ENCODE measurements at places on chromosomes 6 and 20. TPM values are rescaled to one million over a fixed set of nuclear protein-coding genes. Genes with fewer than 3 reads are reported as not detected.

- H3K4me1 ChIP-seq: no peaks in the 10 kb centered on the region
- H3K36me3 ChIP-seq: no peaks in the 10 kb centered on the region
- no peak for DNase-seq
- no peaks in the 10 kb centered on the region for H3K27me3 ChIP-seq
These were observed 266.4 kb downstream of the TINAG start for GRCh38 chr6:54574671-54575070.

DNA sequence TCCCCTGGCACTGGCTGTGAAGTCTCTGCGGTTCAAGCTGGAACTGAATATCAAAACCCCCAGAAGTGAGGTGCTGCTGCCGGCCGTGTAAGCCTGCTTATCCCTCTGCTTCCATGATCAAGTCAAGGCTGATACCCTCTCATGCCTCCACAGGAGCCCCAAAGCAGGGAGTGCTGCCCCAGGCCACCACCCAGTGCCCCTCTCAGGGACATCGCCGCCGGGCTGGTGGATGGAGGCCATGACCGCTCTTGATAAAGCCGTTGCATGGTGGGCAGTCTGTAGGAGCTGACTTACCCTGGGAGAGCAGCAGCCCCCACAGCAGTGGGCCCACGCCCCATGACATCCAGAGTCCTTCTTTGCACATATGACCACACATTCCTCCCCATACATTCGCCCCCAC, 162.0 kb upstream of the CST7 start:
- no peak for DNase-seq
- no peak overlapping the region for H3K27ac ChIP-seq
- no peak overlapping the region for H3K4me3 ChIP-seq
- no peaks in the 10 kb centered on the region for H3K27me3 ChIP-seq
- no peaks in the 10 kb centered on the region for H3K4me1 ChIP-seq
- no peaks in the 10 kb centered on the region for H3K36me3 ChIP-seq

GRCh38 chr6:134733801-134734200, 216.1 kb downstream of the ALDH8A1 start:
- H3K36me3 ChIP-seq: no peaks in the 10 kb centered on the region
- DNase-seq: no peak
- H3K27ac ChIP-seq: no peak overlapping the region
- no peaks in the 10 kb centered on the region for H3K27me3 ChIP-seq
- no peak overlapping the region for H3K4me3 ChIP-seq

DNA sequence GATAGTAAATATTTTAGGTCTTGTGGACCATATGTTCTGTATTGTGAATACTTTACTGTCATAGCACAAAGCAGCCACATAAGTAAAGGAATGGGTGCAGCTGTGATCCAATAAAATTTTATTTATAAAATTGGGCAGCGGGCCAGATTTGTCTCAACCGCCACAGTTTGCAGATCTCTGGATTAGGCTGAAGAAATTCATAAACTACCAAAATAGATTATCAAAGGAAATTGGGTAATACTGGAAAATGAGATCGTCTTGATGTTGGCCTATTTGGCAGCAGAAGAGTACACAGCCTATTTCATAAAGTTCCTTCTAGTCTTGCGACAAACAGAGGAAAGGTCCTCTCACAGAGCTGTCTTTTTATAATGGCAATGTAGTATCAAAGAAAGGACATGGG, 69.8 kb downstream of the DZANK1 start:
- H3K4me1 ChIP-seq: no peaks in the 10 kb centered on the region
- H3K27ac ChIP-seq: no peak overlapping the region
- H3K27me3 ChIP-seq: no peaks in the 10 kb centered on the region
- no peaks in the 10 kb centered on the region for H3K36me3 ChIP-seq

DNA sequence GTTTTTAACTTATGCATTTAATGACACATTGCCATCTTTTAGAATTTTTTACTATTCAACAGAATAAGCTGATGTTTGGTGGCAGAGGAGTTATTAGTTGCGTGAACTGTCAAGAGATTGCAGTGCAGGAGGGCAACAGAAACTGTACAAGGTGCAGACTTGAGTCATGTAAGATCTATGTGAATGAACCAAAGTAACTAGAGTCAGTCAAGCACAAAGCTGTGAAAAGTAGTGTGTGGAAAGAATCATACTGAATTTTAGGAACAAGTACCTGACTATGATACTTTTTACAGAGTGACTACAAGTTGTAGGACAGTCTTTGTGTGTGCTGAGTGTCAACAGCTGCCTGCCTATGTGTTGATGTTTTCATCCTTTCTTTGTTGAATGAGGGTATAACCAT, 2.7 kb upstream of the C6orf163 start:
- H3K36me3 ChIP-seq: no peaks in the 10 kb centered on the region
- H3K27me3 ChIP-seq: no peaks in the 10 kb centered on the region
- H3K4me1 ChIP-seq: no peaks in the 10 kb centered on the region
- H3K27ac ChIP-seq: no peak overlapping the region
- DNase-seq: no peak

DNA sequence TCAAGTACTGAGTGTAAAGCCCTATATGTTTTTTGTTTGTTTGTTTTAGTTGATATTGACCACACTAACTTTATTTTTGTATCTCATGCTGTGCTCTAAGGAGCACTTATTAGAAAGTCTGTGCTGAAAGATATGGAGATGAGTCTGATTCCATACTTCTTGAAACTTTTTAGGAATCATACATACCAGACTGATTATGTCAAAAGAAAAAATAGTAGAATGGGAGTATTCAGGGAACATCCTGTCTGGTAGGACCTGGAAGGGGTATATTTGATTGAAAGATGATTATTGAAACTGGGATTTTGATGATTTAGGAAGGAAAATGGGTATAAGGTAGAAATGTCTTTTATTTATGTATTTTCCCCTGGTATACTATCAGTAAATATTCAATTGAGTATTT, 111.4 kb downstream of the QKI start:
- no peak for DNase-seq
- no peak overlapping the region for H3K27ac ChIP-seq
- no peaks in the 10 kb centered on the region for H3K4me1 ChIP-seq
- H3K27me3 ChIP-seq: no peaks in the 10 kb centered on the region
- no peak overlapping the region for H3K4me3 ChIP-seq

The BMP7 gene
- not detected for total RNA-seq

GRCh38 chr6:34559651-34560365, 3.7 kb upstream of the SPDEF start:
- no peaks in the 10 kb centered on the region for H3K4me1 ChIP-seq
- H3K4me3 ChIP-seq: no peak overlapping the region
- no peaks in the 10 kb centered on the region for H3K27me3 ChIP-seq
- DNase-seq: no peak
- no peak overlapping the region for H3K27ac ChIP-seq

All from naive thymus-derived CD4-positive, alpha-beta T cell (primary cell).